CD4-positive, alpha-beta T cell (primary cell): ENCODE measurements at places on chromosomes 11 and 22.

GRCh38 chr11:66278363-66279091 lies 552 bp downstream of the CNIH2 start:
- DNase-seq = peak; percentile 21

DNA sequence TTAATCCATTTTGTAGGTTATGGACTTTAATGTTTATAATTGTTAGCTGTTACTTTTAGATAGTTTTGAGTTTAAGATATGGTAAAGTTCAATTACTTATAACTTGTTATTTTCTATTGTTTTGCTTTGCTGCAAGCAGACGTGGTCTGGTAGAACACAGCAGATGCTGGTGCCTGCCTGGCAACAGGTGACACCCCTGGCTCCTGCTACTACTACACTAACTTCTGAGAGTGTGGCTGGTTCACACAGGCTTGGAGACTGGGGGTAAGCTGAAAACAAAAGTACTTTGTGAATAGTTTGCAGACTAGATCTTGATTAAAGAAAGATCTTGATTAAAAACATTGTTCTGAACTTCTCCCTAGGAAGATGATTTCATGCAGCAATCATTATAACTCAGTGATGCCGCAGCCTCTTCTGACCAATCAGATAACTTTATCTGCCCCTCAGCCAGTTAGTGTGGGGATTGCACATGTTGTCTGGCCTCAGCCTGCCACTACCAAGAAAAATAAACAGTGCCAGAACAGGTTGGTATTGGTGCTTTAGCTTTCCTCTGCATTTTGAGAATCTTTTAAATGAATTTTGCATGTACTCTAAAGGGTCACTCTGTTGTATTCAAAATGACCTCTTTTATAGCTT lies 90.4 kb downstream of the HIPK3 start:
- no peak for DNase-seq

- DNase-seq = no peak
These were observed 51.7 kb upstream of the FTH1 start for GRCh38 chr11:62018981-62019664.

GRCh38 chr22:42626431-42626830 lies 11.7 kb upstream of the POLDIP3 start:
- no peak for DNase-seq

DNA sequence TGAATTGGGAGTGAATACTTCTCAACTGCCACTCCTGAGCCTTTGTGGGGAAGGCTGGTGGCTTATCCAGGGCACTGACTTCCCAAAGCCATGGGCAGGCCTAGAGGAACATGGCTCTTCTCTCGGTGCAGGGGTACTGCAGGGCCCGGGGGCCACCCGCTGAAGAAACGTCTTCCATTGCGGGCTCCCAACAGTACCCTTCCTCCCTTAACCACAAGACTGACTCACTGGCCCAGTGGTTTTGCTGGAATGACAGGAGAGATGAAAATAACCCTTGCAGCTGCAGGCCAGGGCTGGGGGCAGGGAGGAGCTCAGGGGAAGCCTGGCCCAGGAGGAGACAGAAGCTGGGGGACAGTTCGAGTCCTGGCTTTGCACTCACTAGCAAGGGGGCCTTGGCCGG lies 13.5 kb downstream of the TXN2 start:
- DNase-seq = no peak

DNA sequence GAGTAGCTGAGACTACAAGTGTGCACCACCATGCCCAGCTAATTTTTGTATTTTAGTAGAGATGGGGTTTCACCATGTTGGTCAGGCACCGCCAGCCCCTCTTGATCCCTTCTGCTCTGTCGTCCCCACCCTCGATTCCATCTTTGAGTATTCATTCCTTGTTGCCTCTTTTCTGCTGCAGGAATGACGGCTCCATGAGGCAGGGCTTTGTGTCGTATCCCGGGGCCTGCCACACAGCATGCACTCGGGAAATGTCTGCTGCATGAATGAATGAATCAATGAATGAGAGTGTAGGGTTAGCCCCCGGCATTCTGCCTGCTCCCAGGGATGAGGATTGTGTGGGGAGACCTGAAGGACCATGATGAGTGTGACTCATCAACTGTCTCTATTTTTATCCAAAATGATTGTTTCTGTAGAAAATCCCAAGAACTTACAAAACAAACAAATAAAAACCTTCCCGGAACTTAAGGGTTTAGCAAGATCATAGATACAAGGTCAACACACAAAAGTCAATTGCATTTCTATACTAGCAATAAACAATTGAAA lies 54.6 kb upstream of the SLC22A12 start:
- no peak for DNase-seq

GRCh38 chr11:18723991-18724390 lies 2.0 kb downstream of the IGSF22 start:
- DNase-seq = no peak

DNA sequence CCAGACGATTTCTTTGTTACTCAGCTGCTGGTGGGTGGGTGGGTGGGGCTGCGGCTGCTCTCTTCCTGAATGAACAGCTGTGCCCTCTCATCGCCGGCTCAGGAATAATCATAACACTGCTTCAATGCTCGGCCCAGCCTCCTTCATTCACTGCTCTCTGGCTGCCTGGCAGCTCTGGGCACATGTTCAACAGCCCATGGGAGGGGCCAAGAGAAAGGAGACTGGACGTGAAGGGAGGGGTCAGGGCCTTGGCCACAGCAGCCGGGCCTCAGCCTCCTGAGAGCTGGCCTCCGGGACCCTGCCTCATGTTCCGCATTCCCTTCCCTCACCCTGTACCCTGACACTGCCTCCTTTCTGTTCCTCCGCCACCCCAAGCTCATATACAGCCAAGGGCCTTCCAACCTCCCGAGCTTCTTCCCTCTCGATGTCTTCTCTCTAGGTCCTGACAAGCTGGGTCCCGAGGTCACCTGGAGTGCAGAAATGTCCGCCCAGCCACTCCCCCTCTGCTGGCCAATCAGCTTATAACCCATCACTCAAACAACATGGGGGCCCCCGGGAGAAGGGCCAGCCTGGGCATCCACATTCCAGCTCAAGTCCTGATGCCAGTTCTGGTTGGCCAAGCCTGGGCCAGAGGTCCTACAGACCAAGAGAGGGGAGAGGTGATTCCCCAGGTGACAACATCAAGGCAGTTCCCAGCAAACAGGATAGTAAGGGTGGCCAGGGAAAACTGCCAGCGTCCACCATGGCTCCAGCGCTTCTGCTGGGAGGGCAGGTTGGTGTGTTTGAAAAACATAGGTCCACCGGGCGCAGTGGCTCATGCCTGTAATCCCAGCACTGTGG lies 3.2 kb upstream of the CSDC2 start:
- no peak for DNase-seq

- no peak for DNase-seq
These were observed 71.8 kb upstream of the ADORA2A start for GRCh38 chr22:24355574-24355973.

DNA sequence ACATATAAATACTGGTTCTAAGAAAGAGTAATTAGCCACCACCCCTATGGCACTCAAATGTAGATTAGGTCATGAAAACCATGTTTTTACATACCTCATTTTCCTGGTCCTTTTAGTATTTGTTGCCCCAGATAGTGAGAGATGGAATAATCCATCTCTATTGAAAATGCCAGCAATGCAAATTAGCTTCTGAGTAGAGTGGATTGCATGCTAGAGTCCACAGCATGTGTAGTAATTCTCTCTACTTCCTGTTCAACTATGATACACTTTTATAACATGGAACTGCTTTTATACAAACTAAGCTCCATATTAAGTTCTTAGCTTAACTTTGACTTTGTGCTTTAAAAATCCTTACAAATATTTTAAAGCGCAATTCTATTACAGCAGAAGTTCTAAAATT lies 73.2 kb downstream of the TRPC6 start:
- no peak for DNase-seq

DNA sequence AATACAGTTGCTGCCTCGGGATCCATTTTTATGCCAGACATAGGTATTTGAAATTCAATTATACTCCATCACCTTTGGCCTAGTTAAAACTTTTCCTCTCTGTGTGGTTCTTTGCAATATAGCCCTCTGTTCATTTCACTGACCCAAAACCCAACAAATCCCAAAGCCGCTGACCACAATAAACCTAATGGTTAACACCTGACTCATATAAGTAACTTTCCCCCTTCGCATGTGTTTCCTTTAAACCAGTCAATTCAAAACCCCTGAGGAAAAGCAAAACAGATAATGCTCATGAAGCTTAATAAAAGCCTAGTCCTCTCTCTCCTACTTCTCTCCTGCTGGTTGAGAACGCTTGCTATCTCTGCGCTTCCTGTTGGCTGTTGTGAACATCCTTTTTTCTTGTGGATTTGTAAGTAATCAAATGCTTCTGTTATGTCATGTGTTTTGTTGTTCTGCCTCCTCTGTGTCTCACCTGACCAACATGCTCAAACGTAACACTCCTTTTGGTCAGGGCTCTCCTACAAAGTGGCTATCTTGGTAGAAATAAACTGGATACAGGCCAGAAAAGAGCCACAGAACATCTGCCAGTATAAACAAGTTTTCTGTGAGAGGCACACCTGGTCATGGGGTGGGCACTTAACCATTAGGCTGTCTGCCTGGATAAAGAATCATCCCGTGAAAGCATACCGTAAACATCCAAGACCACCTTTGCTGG lies 652.6 kb downstream of the METTL15 start:
- no peak for DNase-seq

GRCh38 chr11:94149431-94150017 lies 20.9 kb downstream of the PANX1 start:
- DNase-seq = no peak

DNA sequence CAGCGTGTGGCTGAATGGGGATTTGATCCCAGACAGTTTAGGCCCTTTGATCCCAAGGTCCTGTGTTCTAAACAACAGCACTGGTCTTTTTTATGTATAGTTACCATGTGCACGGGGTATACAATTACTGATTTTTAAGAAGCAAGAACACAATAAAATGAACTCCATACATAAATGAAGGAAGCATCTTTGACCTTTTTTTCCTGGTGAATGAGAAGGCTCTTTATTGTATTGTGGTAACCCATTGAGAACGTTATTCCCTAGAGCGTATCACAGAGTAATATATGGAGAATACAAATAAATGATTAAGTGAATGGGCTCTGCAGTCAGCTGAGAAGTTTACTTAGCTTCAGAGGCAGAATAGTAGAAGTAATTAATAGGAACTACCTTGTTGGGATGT lies 563.6 kb downstream of the NTM start:
- DNase-seq = no peak

GRCh38 chr11:29755474-29755873 lies 261.4 kb downstream of the KCNA4 start:
- DNase-seq = no peak

- DNase-seq = no peak
These were observed 225.0 kb upstream of the TBCEL start for GRCh38 chr11:120798854-120799253.

GRCh38 chr11:111352935-111353710 lies 26.0 kb downstream of the POU2AF1 start:
- DNase-seq = no peak

DNA sequence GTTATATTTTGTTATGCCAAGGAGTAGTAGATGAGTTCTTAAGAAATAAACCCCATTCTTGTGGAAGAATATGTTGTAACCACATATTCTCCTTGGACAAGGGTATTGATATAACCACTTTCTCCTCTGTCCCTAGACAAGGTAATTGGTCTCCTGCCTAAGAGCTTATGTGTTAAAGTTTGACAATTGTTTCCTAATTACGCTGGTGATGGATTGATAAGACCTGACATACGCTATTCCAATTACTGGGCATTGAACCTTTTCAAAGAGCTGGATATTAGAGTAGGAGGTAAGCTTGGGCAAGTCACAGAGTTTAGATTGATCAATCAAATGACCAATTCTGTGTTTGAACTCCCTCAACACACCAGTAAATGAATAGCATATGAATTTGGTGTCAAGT lies 88.9 kb downstream of the RAB38 start:
- no peak for DNase-seq

DNA sequence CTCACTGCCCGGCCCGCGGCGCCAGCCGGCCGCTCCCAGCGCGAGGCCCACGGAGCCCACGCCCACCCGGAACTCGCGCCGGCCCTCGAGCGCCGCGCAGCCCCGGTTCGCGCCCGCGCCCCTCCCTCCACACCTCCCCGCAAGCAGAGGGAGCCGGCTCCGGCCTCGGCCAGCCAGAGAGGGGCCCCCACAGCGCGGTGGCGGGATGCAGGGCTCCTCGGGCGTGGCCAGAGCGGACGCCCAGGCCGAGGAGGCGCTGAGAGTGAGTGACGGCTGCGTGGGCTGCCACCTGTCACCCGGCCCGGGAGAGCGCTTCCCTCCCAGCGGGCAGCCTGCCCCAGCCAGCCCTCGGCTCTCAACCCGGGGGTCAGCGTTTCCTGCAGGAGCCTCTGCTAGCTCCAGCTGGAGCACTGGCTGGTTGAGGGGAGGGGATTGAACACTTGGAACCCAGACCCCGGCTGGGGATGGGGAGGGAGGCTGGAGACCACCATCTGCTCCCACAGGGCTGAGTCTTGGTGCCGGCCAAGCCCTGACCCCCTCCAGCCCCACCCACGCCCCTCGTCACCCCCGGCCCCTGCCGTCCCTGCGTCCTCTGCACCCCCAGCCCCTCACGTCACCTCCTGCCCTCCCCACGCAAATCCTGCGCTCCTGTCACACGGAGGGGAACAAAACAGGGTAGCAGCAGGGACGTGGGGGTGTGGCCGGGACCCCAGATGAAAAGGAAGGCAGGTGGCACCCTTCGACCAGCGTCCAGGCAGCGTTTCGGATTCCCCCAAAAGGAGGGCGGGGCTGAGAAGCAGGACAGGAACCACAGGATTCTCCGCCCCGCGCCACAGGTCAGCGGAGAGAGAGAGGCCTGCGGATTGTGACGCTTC lies 157.0 kb downstream of the BRD1 start:
- DNase-seq = no peak

GRCh38 chr11:27509908-27510307 lies 3.3 kb upstream of the LIN7C start:
- no peak for DNase-seq

DNA sequence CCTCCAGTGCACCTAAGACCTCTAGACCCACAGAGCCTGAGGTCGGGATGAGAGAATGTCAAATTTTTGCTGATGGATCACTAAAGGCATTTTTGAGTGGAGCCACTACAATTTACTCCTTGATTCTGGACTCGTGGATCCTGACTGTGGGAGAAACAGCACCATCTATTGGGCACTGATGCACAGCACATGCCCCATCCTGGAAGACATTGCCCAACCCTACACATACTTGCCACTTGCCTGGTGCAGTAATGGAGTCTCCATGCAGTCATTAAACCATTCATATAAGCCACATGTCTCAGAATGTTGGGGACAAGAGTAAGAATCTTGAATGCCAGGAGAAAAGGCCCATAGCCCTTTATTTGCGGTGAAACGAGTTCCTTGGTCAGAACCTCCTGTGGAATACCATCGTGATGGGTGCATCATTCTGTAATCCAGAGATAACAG lies 103.9 kb downstream of the GGTLC2 start:
- peak; percentile 16 for DNase-seq

- DNase-seq = no peak
These were observed 682 bp downstream of the ATM start for GRCh38 chr11:108223348-108224149.

DNA sequence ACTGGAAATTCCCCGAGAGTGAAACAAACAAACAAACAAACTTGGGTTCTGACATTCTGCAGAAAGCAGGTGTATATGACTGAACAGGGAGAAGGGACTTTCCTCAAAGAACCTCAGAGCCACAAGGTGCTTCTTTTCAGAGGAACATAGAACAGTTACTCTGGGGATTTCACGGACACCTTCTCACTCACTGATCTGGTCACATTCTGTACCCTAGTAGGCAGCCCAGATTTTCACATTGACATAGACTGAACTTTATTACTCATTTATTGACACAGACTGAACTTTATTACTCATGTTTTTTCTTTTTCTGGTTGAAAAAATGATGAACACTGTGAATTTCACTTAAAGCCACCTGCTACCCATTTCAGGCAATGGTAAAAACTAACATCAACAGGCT lies 263.0 kb downstream of the OPCML start:
- no peak for DNase-seq
